ENCODE measurements at places on chromosomes 3 and 15.

- DNase-seq: no peak
Observed at GRCh38 chr3:156395961-156396710, 158.8 kb downstream of the SSR3 start.

DNA sequence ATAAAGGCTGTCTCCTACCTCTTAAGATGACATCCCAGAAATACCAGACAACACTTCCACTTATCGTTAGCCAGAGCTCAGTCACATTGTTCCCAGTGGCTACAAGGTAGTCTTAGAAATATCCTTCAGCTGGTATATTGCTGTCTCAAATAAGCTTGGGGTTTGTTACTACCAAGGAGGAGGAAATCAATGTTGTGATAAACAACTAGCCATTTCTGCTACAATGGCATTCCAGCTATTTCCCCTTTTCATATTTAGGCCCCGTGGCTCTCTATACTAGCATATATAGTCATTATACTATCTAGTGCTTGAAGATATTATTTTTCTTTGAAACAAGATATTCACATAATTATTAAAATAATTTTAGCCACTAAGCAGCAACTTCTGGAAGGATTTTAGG is 56.5 kb downstream of the VPS8 start:
- DNase-seq: no peak

DNA sequence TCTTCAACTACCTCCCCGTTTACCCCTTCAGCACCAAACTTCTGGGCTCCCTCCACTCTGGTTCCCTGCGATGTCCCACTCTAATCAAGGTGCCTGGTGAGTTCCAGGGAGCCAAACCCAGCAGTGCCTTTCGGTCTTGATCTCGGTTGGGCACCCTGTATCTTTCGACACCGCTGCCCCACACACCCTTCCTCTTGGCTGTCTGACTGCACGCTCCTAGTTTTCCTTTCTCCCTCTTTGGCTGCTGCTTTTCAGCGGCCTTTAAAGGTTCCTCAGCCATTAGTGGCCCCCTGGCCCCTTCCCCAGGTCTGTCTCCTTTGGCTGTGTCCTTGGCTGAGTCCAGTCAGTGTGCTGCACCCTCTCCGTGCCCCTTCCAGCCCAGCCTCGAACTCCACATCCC is 784 bp downstream of the TTLL3 start:
- no peak for DNase-seq

DNA sequence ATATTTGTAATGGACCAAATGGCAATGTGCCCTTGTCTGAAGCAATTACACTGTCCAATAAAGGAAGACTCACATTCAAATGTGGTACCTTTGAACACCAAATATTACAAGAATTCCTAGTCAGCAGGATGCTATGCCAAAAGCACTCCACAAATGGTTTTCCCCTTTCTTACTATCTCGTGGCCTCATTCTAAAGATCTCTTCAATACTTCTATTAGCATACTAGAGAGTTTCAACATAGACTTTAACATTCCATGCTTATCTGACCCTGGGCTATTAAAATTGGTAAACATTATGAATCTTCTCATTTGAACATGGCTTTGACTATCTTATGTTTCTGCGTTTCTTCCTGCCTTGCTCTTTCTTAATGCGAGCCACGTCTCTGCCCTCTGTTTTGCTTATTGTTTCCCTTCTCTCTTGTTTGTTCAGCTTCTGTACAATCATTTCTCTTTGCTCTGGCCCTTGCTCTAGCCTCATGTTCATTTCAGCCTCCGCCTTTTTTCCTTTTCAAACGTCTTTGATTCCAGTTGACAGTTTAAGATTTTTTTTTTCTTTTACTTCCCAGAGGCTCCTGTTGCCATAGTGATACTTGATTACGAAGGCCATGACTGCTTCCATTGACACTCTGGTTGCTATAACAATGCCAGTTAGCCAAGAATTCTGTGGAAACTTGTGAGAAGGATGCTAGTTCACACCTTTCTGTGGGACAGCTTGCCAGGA is 49.5 kb upstream of the SLC9A9 start:
- DNase-seq: no peak

- DNase-seq: peak; percentile 72
Observed at GRCh38 chr15:67746022-67746421, 79.3 kb upstream of the SKOR1 start.

DNA sequence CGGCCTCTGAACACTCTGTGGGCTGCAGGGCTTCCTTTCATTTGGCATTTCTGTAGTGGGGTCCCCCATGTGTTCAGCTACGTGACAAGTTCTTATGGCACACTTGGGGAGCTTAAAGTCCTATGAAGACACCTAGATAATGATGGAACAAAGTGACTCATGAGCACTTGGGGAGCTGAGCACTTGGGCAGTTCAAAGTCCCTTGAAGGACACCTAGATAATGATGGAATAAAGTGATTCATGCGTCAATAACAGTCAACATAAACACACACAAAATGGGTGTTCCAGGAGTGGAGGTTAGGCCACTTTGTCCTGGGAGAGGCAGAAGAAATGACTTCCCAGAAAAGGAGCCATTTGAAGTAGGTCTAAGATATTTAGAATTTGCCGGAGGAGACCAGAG is 66.6 kb downstream of the LDHAL6B start:
- DNase-seq: no peak

- DNase-seq: no peak
Observed at GRCh38 chr3:90010341-90010740, 902.9 kb downstream of the EPHA3 start.

DNA sequence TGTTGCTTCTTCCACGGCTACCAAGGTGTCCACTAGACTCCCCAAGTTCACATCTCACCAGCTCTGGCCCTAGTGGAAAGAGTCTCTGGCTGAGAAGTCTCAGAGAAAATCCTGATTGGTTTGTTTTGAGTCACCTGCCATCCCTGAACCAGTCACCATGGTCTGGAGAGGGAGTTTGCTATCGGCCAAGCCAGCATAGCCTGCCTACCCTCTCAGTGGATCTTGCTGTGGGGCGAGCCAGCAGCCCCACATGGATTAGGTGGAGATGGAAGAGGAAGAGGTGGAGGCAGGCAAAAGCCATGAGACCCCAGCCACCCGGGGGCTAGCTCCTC is 48.1 kb upstream of the FLNB start:
- no peak for DNase-seq

GRCh38 chr15:87118846-87119245 is 1039.2 kb downstream of the AGBL1 start:
- no peak for DNase-seq

DNA sequence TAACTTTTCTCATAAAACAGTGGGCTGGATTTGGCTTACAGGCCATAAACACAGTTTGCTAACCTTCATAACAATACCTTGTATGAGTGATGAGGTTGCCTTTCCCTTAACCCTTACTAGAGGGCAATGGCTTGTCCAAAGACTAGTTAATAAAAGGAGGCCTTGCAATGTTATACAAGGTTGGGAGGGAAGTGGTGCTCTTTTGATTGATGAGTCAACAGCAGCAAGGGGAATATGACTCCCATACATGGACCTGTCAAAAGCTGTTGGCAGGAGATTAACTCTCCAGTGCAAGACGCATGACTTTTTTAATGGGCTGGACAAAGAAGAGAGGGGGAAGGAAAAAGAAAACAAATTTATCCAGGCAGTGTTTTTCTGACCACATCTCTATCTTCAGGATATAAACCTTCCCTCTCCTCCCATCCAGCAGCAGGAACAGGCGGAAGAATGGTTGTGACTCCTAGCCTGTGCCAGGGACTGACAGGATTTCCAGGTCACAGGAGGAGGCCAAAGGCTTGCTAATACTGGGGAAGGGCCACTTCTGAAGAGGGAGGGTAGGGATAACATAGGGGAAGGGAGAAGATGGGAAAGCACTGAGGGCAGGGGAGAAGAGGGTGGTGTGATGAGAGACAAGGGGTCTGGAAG is 35.2 kb upstream of the ARL14 start:
- DNase-seq: no peak

GRCh38 chr15:33788906-33789540 is 179.3 kb upstream of the CHRM5 start:
- no peak for DNase-seq

- DNase-seq: no peak
Observed at GRCh38 chr15:42065033-42065432, 29.3 kb downstream of the PLA2G4D start.

- no peak for DNase-seq
Observed at GRCh38 chr15:38374029-38374428, 79.9 kb upstream of the FAM98B start.

DNA sequence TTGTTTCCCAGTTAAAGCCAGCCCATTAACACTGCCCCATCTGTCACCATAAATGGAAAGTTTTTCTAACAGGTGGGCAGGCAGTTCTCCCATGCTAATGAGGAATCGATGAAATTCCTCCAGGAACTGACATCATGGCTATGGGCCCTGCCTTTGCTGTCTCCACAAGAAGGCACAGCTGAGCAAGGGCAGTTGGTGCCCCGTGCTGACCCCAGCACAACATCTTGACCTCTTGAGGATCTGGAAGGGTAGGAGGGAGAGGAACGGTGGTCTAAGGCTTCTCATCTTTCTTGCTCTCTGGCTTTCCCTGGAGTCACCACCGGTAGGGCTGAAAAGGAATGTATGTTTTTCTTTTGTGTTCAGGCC is 46.7 kb downstream of the CHCHD6 start:
- no peak for DNase-seq

DNA sequence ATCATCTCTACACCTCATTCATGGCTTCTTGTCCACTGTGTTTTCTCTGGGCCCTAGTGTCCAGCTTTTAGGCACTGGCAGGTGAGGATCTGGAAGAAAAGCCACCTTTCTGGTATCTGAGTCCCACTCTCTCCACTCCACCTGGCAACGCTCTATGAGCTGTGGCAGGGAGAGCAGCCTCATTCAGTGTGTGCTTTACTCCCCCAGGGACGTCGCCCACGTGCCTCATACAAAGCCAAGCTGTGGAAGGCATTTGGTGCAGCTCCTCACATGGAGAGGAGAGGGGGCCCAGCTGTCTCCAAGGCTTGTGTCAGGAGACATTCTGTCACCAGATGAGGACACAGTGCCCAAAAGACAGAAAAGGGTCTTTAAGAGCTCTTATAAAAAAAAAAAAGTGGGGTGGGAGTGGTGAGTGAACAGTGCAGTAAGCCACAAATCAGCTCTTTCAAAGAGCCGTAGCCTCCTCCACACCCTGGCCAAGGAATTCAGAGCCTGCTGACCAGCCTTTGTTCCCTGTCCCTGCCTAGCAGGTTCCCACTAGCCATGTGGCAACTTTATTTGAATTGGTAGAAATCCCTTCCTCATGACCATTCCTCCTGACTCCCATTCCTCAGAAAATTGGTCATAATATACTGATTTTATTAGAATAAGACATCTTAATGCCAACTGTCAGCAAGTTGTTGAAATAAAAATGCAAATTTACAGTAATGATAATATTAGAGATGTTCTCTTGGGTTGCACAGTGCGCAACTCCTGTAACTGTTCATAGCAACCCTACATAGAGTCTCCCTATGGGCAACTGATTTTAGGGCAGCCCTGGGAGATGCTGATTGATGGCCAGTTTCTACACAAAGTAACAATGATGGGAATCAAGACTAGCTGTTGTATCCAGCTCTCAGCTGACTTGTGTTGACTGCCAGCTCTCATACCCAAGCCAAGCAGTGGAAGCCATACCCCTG is 29.5 kb downstream of the GALNT15 start:
- no peak for DNase-seq

Data from GF-D8 (cell line).